ENCODE measurements at places on chromosomes 3 and 15. TPM values are rescaled to one million over a fixed set of nuclear protein-coding genes. Genes with fewer than 3 reads are reported as not detected.
A peak's percentile ranks its signal among the peaks of the same experiment; 100 is the strongest.

DNA sequence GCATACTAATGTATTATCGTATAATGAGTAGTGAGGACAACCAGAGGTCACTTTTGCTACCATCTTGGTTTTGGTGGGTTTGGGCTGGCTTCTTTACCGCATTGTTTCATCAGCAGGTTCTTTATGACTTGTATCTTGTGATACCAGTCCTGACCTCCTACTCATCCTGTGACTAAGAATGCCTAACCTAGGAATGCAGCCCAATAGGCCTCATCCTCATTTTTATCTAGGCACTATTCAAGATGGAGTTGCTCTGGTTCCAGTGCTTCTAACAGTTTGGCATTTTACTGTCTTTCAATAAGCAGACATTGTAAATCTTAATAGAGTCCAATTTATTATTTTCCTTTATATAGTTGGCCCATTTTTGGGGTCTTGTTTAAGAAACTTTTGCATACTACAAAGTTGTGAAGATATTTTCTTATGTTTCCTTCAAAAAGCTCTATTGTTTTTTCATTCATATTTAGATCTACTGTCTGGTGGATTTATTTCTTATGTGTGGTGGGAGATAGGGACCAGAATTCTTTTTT lies 60.8 kb upstream of the RNU6-1 start:
- no peak for DNase-seq

DNA sequence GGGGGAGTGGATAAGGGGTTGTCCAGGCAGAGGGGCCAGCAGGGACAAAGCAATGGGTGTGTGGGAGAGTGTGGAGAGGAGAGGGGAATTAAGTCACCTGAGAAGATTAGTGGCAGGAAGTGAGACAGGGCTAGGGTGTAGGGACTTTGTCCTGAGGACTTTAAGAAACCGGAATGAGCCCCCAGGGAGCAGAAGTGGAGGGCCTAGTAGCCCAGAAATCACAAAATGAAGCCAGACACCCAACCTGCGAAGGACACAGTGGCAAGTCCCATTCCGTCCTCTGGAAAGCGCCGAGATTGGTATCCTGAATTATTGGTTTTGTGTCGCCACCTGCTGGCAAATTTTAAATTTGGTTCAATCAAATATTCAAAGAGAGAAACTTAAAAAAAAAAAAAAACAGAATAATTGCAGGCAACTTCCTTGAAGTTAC lies 78.0 kb upstream of the SLC25A36 start:
- DNase-seq: peak; percentile 87

FBXO40 gene
- 0.05 TPM for polyA plus RNA-seq

DNA sequence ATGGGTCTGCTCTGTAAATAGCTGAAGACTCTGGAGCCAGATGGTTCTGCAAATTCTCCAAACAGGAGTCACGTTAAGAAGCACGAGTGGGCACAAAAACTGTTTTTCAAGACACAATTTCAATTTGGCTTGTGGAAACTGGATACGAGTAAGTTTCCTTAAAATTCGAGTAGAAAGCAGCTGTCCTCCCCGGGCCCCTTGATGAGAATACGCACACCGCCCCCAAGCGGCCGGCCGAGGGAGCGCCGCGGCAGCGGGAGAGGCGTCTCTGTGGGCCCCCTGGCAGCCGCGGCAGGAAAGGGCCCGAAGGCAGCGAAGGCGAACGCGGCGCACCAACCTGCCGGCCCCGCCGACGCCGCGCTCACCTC lies 778 bp upstream of the THBS1 start:
- DNase-seq: peak; percentile 94

PLCB2 gene
- polyA plus RNA-seq: 7.5 TPM

GRCh38 chr3:195549931-195550519 lies 6.9 kb upstream of the PPP1R2 start:
- no peak for DNase-seq

- DNase-seq: no peak
Measured at GRCh38 chr15:41713047-41713446, 52.8 kb downstream of the MGA start.

DNA sequence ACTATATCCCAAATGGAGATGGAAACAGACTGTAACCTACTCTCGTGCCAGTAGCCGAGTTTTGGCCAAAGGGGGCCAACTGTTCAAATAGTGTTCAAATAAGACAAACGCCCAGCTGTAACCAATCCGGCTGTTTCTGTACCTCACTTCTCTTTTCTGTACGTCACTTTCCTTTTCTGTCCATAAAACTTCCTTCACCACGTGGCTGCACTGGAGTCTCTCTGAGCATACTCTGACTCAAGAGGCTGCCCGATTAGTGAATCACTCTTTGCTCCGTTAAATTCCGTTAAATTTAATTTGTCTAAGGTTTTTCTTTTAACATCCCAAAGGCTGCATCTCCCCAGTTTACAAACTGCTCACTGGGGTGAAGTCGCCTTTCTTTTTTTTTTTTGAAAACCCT lies 219.2 kb upstream of the P2RY1 start:
- DNase-seq: no peak

GRCh38 chr3:74591946-74592345 lies 22.5 kb downstream of the CNTN3 start:
- no peak for DNase-seq

DNA sequence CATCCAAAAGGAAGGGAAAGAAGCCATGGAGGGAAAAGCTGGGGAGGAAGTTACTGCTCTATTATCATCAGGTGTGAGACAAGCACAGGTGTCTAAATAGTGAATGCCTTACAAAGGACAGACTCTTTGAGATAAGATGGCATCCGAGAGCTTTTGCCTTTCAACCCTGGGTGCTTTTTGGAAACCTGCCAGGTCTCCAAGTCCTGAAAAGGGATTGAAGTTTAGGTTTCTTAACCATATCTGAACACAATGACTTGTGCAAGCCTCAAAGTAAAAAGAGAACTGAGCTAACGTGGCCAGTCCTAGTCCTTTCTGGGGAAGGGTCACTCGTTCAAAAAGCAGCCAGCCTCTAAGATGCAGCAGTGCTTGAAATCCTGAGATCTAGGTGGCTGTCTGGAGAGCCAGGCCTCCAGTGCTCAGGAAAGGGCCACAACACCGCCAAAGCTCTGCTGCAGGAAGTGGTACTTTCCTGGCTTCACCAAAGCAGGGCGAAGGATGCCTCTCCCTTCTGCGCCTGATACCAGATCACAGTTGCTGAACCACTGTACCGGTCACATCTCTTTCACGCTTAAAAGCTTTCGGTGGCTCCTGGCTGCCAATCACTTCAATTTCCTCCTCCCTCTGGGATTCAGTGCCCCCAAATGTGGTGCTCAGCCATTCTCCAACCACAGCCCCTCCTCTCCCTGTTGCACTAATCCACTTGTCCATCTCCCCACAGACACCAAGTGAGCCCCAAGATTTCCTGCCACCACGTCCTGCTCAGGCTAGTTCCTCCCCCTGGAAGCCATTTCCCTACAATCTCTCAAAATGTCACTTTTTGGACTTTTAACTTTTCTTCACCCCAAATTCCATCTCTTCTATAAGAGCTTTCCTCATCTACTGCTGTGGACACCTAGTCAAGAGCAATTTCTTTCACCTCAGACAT lies 104.1 kb upstream of the LPP start:
- DNase-seq: no peak

DNA sequence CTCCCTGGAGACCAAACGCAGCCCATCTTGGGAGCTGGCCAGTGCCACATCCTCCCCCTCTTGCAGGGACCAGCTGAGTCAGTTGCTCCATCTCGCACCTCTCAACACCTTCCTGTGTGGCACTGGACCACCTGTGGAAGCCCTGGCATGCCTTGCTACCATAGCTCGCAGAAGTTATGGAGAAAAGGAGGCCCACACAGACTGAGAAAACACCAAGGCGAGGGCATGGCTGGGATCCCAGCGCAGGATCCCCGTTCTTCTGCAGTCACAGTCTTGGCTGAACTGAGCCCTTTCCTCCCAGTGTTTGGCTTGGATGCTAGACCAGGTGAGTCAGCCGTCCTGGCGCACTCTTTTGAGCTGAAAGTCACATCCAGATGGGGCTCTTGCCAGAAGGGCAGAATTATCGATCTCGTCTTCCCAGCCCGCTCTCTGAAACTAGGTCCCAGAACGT lies 46.9 kb downstream of the CHRD start:
- no peak for DNase-seq

TGM4 gene
- not detected for polyA plus RNA-seq

DNA sequence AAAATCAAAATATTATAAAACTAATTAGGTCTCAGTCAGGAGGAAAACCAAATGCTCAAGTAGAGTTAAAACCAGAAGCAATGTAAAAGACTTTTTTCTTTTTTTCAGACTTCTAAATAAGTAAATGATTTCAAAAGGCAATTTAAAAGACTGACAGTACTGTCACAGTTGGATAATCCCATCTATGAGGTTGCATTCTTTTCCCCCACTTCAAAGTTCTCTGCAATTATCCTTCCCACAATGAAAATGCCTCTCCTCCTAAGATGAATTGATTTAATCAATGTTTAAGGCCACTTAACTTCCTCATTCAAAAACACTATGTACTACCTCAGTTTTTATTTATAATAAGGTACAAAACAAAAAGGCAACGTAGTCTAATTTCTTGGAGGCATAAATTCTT lies 8.1 kb downstream of the MRPL3 start:
- DNase-seq: no peak

CXCR6 gene
- 0.10 TPM for polyA plus RNA-seq

ADPRH gene
- 1.2 TPM for polyA plus RNA-seq

GRCh38 chr3:131711114-131711768 lies 208.5 kb upstream of the MRPL3 start:
- DNase-seq: peak; percentile 36

GRCh38 chr15:96344706-96345559 lies 14.4 kb downstream of the NR2F2 start:
- peak; percentile 48 for DNase-seq

GRCh38 chr3:45994419-45995235 lies 997 bp downstream of the FYCO1 start:
- peak; percentile 30 for DNase-seq

SLC9C1 gene
- 1.8 TPM for polyA plus RNA-seq

DNA sequence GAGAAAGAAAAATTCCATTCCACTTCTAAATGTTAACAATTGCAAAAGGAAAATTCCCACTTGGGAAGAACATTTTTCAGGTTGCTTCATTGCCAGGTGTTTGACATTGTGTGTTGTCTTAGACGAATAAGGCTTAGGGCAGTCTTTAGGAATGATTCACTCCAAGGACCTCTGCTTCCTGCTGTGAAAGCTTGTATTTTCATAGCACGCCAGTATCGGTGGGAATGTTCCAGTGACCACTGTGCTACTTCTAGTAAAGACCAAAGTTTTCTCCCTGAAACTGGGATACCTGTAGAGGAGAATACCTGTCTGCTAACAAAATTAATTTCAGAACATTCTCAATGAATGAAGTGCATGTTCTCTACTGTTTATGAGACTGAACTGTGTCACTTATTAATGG lies 64.1 kb downstream of the CDIN1 start:
- peak; percentile 54 for DNase-seq

GRCh38 chr3:53482227-53482626 lies 12.2 kb upstream of the CACNA1D start:
- DNase-seq: no peak

- DNase-seq: no peak
Measured at GRCh38 chr15:26674467-26674866, 98.4 kb downstream of the GABRB3 start.

GRCh38 chr3:46970391-46971091 lies 6.0 kb downstream of the CCDC12 start:
- no peak for DNase-seq

GRCh38 chr3:53123953-53124352 lies 6.3 kb downstream of the RFT1 start:
- no peak for DNase-seq

ACTC1 gene
- polyA plus RNA-seq: 38.3 TPM

- DNase-seq: peak; percentile 15
Measured at GRCh38 chr15:71691458-71692417, 118.6 kb upstream of the NR2E3 start.

DNA sequence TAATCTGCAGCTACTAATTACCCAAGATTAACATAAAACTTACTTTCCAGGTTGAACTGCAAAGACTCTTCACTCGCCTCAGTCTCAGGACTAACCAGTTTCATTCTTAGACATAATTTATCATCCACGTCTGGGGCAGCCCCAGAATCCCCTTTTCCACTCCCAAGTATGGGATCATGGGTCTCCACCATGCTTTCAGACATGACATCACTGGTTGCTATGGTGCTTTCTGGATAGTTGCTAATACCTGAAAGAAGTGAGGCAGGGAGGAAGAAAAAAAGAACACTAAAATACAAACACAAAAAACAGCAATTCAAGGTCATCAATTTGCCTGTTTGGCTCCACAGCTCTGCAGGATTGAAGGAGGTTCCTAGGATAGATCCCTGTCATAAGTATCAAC lies 46.6 kb downstream of the TP53BP1 start:
- no peak for DNase-seq

DNA sequence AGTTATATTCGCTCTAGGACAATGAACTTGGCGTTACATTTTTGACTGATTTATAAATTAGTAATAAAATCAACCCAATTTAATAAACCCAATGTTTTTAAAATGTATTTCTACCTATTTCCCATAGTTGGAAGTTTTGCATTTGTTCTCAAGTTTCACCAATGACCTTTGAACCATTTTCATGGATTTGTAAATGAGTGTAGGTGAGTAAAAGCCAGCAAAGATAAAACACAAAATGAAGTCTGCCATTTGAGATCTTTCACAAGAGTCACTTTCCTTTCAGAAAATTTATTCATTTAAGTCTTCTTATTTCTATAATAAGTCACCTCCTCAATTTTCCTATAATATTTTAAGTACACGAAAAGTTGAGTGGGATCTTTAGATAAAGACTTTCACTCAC lies 92.1 kb downstream of the MEIS2 start:
- DNase-seq: no peak

NEK10 gene
- polyA plus RNA-seq: 0.55 TPM

GRCh38 chr15:94395640-94396039 lies 164.3 kb downstream of the MCTP2 start:
- DNase-seq: no peak

- no peak for DNase-seq
Measured at GRCh38 chr3:54165865-54166264, 43.5 kb downstream of the CACNA2D3 start.
